Activated CD4-positive, alpha-beta T cell treated with anti-CD3 and anti-CD28 coated beads, Interleukin-2, Interleukin-4, amounts not matched to agents 100 ng/mL and 50 ng/mL, durations not matched to agents 16 hours and 8 hours (primary cell): ENCODE measurements at places on chromosomes 13 and 19.

DNA sequence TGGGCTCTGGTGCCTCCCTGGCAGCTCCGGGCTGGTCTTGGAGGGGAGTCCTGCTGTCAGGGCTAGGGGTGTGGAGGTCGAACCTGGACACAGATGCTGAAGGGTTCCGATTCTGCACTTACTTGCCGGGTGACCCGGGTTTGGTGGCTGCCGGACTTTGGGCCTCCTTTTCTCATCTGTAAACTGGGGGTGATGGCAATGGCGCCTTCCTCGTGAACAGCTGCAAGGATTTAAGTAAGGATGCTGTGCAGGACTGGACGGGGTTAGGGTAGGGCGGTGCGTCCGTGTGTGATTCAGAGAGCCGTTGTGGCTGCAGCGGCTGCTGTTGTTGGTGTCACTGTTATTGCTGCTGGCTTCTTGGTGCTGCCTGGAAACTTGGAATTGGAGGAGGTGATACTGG lies 2.4 kb downstream of the HPN start:
- DNase-seq: no peak

DNA sequence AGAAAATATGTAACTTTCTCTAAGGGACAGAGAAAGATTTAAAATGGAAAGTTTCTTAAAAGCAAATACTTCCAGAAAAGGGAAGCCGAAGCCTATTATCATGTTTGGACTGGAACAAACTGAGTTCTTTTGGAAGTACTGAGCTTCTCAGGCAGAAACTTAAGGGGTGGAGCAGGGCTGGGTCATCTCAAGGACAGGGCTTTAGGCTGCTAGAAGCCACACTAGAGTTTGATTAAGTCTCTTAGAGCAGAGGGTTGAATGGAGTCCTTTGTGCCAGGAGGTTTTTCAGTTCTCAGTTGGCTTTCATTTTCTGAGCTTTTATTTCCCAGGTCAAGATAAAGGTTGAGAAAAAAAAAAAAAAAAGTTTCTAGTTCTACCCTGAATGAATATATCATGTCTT lies 432.7 kb downstream of the SLITRK5 start:
- DNase-seq: no peak

DNA sequence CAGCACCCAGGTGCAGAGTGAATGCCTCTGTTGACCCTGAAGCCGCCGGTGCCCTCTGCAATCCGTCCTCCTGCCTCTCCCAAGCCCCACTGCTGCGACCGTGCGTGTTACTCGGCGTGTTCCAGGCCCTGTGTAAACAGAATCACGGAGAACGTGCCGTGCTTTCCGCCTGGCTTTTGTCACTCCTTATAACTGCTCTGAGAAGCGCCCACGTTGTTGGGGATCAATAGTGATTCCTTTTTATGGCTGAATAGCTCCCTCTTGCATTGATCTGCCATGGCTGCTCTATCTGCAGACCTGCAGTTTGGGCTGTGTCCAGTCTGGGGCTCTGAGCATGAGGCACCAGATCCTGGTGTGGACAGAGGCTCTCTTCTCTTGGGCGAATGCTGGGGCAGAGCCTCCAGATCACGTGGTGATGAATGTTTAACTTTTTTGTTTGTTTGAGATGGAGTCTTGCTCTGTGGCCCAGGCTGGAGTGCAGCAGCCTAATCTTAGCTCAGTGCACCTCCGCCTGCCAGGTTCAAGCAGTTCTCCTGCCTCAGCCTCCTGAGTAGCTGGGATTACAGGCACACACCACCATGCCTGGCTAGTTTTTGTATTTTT lies 15.8 kb downstream of the ADPRHL1 start:
- DNase-seq: no peak

DNA sequence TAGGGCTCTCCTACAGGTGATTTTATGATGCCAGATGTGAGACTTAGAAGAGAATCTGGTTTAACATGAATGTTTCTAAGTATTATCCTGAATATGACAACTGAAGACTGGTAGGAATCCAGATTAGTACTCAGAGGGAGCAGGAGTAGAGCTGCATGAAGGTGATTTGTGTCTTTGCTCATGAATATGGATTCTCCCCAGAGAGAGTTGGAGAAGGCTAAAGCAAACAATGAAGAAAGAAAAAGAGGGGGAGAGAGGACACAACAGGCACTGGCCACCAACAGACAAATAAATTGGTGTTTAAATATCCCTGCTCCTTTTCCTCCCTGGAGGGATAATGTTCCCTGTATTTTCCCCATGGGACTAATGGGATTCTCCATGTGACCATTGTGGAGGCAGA lies 427.0 kb upstream of the KLF12 start:
- no peak for DNase-seq

DNA sequence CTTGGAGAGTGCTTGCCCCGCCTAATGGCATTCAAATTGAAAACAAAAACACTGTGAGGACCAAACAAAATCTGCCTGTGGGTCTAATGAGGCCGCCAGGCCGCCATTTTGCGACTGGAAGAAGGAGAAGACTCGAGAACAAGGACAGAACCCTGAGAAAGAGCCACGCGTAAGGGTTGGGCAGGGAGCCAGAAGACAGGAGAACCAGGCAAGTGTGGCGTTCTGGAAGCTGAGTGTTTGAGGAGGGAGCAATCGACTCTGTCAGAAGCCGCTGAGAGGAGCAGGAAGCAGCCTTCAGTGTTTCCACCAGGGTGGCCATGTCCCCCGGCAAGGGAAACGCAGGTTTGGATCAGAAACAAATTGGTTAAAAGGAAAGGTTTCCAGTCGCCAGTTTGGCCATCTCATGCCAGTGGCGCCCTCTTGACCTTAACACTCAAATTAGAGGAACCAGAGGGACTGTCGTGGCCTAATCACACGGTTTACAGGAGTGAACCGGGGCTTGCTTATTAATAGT lies 10.2 kb upstream of the PTOV1 start:
- DNase-seq: no peak

DNA sequence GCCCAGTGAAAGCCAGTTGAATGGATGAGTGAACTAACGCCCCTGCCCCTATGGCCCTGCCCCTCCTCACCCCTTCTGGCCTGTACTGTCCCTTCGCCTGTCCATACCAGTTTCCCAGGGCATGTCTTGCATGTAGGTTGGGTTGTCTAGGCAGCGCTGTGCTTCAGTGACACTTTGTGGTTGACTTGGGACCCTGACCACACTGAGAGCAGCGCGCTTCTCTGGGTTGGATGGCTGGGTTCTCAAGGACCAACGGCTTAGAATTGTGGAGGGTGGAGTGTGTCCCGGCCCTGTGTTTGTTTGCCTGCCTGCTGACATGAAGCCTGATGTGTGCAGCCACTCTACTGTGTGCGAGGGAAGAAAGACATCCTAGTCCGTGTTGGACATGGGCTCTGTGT lies 15.8 kb downstream of the GATAD2A start:
- no peak for DNase-seq

- no peak for DNase-seq
Measured at GRCh38 chr13:102392481-102393209, 9.2 kb downstream of the FGF14 start.

GRCh38 chr13:39038569-39039030 lies 344 bp downstream of the NHLRC3 start:
- DNase-seq: peak; percentile 75

DNA sequence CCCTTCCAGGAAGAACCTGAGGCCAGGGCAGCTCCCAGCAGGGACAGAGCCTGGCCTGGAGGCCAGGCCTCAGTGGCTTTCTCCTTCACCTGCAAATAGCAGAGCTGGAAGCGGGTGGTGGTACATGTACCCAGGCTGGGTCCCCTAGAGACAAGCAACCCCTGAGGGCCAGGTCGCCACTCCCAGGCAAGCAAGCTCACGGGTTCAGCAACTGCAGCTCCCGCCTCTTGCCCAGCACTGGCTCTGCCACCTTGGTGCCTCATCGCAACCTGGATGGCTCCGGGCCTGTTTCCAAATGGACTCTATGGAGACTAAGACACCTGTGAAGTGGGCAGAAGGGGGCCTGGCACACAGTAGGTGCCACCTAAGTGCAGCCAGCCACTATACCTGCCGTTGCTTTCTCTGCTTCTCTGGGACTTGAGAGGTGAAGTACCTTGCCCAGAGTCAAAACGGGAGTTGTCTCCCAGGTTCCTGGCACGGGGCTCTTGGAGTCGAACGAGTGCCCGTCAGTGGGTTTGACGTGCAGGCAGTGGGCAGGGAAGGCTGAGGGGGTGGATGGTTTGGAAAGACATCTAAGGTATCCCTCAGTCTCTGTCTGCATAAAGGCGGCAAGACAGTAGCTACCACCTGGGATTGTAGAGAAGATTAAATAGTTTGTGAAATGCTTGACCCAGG lies 2.4 kb upstream of the PLPP2 start:
- DNase-seq: no peak

GRCh38 chr19:45881909-45882528 lies 3.9 kb downstream of the IRF2BP1 start:
- DNase-seq: no peak

- DNase-seq: no peak
Measured at GRCh38 chr13:74204602-74205312, 70.6 kb upstream of the KLF12 start.

GRCh38 chr19:35120492-35120891 lies 4.9 kb downstream of the FXYD3 start:
- no peak for DNase-seq
